ENCODE measurements at places on chromosomes 7 and 10.

DNA sequence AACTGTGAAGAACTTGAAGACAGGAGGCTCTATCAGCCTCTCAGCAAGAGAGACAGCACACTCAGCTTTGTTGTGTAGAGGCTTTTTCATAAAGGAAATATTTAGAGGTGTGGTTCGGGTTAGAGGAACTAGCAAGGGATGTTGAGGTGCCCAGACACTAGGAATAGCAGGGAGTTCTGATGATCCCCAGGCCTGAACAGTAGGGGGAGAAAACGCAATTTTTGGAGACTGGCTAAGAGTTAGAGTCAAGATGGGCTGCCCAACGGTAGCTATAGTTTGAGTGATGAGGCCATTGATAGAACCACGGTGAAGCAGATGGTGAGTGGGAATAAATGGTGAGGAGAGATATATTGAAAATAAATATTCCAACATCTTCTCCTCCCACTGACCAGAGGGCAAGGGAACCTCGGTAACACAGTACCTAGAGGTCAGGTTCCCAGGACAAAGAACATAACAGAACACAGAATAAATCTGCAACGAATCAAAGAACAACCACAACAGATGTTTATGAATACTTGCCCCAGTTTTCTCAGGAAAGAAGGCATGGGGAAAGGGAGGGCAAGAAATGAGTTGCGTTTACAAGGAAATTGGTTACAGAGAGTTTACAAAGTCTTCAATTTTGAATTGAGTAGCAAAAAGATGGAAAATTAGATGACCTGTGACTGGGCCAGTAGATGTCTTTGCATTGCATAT lies 24.2 kb upstream of the BPGM start:
- no peak for DNase-seq

DNA sequence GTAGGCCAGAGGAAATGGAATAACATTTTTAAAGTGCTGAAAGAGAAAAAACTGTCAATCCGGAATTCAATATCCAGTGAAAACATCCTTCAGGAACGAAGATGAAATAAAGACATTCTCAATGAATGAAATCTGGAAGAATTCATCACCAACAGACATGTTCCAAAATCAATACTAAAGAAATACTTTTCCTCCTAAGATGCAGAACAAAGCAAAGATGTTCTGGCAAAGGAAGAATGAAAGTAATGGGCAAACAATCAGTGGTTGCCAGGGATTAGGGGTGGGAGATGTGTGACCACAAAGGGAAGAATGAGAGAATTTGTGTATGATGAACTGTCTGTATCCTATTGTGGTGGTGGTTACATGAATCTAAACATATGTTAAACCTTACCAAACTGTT lies 52.8 kb upstream of the EEPD1 start:
- DNase-seq = no peak

DNA sequence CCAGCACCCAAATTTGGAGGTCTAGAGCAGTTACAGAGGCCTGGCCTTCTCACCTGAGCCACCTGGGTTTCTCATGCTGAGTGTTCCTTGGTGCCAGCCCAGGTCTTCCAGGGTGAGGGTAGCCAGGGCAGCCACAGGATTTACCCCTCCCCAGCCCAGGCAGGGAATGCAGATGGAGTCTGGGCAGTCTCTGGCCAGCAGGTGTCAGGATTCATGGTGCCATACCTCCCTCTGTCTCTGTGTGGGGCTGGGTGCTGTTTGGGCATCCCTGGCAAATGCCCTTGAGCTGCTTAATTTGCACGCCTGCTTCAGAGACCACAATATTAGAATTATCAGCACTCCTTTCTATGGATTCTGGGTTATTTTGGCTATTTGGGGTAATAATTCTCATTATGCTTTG lies 246.7 kb downstream of the GFRA1 start:
- no peak for DNase-seq

DNA sequence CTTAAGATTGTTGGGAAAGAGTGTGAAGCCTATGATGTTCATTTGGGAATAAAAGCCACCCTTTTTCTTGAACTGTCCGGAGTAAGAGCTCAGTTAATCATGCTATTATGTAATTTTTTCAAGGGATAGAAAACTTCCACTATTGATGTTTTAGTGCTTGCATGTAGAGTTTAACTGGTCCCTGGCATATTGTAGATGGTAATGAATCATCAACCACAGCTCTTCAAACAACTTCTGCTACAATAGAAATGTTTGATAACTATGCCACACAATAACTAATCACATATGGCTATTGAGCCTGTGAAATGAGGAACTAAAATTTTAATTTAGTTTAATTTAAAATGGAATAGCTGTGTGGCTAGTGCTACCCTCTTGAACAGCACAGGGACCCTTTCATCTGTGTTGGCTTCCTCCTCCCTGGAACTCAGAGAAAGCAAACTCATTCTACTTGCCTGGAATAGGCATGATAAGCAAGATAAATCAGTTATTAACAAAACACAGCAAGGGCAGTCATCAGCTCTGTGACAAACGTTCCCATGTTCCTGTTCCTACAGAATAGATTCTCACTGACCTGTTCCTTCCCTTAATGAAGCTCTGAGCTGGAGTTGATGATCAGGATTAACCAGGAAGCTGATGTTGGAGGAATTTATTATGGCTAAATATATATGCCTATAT lies 4.9 kb upstream of the SRI start:
- no peak for DNase-seq

GRCh38 chr10:642186-642890 lies 47.1 kb downstream of the DIP2C start:
- DNase-seq = no peak

- DNase-seq = no peak
Measured at GRCh38 chr7:33494474-33494873, 365.1 kb downstream of the BBS9 start.

DNA sequence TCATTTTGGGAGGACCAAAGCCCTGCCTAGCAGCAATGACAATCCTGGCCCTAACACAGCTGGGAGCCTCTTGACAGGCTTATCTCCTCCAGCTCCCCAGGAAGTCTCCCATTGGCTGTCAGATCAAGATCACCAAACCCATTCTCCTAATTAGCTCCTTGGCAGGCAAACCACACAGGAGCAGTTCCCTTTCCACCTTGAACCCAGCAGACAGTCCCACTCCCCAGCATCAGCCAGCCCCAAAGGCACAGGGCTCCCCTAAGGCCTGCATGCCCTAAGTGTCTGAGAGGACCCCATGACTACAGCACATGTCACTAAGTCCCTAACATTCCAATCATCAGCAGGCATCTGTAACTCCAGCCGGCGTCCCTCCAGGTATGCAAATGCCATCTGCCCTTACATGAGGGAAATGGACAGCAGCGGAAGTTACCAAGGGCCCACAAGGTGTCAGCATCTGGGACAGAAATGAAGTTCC lies 348.5 kb downstream of the KCNMA1 start:
- DNase-seq = no peak

- DNase-seq = no peak
Measured at GRCh38 chr10:133245439-133246235, 8.0 kb downstream of the VENTX start.

GRCh38 chr7:90752051-90752450 lies 155.9 kb downstream of the CDK14 start:
- DNase-seq = no peak

- no peak for DNase-seq
Measured at GRCh38 chr7:48868916-48869315, 55.4 kb upstream of the CDC14C start.

DNA sequence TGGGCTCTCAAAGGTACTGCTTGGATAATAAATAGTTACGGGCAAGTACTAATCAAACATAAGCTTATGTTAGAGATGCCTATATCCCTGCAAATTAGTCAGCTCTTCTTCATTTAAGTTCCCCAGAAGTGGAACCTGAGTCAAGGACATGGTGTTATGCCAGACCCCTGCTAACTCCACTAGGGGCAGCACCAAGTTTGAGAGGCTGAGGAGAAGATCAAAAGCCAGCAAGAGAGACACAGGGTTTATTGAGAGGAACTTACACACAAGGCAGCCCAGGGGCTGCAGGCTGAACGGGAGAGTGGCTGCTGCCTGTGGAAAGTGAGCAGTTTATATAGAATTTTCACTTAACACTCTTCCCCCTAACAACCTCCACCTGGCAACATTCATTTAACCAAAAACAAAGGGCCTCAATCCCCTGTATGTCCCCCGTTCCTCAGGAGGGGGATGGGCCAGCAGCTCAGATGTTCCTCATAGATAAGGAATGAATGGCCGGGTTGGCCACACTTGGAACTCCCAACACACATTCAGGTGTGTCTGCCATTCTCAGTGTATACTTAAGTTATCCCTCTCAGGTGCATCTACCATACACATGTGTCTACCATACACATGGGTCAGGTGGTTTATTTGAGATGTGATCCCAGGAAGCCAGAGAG lies 62.6 kb upstream of the GHITM start:
- no peak for DNase-seq

- DNase-seq = no peak
Measured at GRCh38 chr7:16028103-16028502, 341.6 kb upstream of the MEOX2 start.

- no peak for DNase-seq
Measured at GRCh38 chr7:41889040-41889439, 186.2 kb upstream of the INHBA start.

DNA sequence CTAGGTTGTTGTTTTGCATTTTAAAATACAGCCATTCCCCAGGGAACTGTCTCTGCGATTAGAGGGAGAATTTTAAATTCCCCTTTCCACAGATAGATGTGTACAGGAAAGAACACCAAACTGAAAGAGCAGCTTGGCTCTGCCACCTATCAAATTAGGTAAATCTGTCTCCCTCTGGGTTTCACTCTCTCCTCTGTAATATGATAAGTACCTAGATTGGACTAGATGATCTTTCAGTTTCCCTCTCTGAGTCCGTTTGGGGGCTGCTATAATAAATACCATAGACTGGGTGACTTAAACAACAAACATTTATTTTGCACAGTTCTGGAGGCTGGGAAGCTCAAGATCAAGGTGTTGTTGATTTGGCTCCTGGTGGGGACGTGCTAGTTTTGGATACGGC lies 186.0 kb downstream of the KIF20B start:
- no peak for DNase-seq

- no peak for DNase-seq
Measured at GRCh38 chr10:13977861-13978532, 352.7 kb downstream of the FRMD4A start.

DNA sequence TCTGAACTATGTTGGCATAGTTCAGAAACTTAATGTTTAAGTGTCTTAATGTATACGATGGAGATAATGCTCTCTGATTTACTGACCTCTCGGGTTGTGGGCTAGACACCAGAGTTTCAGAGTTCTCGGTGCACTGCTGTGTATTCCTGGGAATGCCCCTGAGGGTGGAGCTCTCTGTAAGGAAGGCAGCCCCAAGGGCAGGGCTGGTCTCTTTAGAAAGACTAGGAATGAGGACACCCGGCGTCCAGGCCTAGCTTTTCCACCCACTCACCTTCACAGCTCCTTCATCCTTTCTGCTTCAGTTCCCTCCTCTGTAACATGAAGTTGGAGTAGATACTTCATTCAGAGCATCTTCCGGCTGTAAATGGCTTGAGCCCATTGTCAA lies 536.6 kb upstream of the GALNT17 start:
- no peak for DNase-seq
